ENCODE measurements at places on chromosomes 2 and 18.
A peak's percentile ranks its signal among the peaks of the same experiment; 100 is the strongest.

DNA sequence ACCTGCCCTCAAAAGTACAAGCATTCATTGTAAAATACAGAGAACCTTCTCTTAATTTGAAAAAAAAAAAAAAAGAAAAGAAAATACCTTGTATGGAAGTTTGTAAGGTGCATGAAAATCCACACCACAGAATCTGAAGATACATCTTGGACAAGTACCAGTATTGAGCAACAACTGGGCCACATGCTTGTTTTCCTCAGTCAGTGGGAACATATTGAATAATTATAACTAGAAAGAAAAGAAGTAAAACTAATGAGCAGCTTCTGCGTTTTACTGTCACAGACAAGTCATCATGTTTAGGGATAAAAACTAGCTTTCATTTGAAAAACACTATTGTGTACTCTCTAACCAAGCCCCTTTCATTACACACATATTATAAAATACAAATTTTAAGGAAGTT is 5.8 kb upstream of the PEX13 start:
- no peak for DNase-seq

DNA sequence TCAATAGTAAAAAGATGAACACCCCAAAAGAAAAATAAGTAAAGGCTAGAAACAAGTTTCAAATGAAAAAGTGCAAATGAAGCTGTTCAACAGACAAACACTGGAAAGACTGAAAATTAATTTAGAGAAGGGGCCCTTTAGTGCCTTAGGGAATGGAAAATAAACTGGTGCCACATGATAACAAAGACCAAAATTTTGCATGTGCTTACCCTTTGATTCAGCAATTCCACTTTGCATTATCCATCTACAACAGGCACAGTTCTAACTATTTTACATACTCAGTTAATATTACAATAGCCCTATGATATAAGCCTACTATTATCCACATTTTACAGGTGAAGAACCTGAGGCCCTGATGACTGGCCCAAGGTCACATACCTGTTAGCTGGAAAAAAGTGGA is 183.9 kb downstream of the NBAS start:
- no peak for DNase-seq

DNA sequence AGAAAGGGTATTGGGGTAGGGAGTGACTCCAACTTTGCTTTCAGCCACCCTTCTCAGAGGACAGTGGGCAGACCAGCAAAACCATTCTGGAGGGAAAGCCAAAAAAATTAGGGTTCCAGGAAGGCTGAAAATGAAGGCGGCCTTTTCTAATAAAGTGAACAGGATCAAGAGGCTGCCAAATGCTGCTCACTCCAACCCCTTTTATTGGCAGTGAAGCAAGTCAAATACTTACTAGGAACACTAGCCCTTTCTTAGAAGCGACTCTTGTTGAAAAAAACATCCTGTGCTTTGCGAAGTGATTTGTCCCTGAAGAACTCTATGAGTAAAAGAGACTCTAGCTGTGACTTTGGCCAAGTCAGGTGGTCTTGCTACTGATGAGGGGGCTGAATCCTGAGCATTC is 83.6 kb upstream of the CYP1B1 start:
- no peak for DNase-seq

GRCh38 chr2:140351692-140352091 is 1571.5 kb upstream of the NXPH2 start:
- no peak for DNase-seq

- DNase-seq: no peak
These were observed 33.3 kb downstream of the LONRF2 start for GRCh38 chr2:100289020-100289419.

DNA sequence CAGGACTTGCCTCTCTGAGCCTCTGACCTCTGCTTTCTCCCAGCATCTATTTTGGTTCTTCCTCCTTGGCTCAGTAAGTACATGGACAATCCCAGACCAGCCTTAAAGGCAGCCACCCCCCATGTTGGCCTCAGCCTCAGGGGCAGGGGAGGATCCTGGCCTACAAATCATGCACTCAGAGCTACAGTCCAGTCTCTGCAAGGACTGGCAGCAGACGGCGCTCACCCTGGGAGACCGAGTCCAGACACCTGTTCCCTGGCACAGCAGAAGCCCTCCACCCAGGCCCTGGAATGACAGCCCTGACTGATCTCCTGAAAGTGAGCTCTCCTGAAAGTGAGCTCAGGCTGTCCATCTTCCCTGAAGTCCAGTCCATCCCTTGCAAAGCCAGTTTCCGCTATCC is 25.7 kb upstream of the PTPN4 start:
- no peak for DNase-seq

- no peak for DNase-seq
These were observed 296.3 kb upstream of the KCNJ3 start for GRCh38 chr2:154402213-154402612.

- DNase-seq: no peak
These were observed 18.3 kb downstream of the ROCK2 start for GRCh38 chr2:11325961-11326676.

DNA sequence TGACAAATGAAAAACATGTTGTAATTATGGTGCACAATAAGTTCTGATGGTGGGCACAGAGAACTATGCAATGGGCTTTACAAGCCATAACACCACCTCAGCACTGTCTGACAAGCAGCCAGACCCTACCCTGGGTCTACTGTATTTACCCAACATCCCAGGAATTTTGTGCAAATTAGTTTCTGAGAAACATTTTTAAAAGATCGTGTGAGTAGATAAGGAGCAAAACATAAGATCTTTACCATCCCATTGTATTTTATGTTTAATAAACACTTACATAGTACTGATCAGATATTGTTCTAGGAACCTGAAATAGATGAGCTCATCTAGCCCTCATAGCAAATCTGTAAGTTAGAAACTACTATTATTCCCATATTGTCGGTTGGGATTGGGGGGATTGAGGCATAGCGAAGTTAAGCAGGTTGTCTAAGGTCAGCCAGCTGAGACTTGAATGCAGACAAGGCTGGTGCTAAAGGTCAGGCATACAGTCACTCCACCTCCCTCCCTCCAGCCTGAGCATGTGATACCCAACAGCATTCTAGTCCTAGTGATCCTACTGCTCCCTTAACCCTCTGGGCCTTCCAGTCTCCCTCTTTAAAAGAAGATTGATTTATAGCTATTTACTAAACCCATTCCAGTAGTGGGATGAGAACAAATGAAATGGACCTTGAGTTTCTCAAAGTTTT is 67.4 kb upstream of the STAM2 start:
- no peak for DNase-seq

GRCh38 chr2:128580988-128581848 is 262.6 kb upstream of the HS6ST1 start:
- no peak for DNase-seq

GRCh38 chr2:218036371-218036770 is 32.7 kb upstream of the RUFY4 start:
- DNase-seq: no peak

DNA sequence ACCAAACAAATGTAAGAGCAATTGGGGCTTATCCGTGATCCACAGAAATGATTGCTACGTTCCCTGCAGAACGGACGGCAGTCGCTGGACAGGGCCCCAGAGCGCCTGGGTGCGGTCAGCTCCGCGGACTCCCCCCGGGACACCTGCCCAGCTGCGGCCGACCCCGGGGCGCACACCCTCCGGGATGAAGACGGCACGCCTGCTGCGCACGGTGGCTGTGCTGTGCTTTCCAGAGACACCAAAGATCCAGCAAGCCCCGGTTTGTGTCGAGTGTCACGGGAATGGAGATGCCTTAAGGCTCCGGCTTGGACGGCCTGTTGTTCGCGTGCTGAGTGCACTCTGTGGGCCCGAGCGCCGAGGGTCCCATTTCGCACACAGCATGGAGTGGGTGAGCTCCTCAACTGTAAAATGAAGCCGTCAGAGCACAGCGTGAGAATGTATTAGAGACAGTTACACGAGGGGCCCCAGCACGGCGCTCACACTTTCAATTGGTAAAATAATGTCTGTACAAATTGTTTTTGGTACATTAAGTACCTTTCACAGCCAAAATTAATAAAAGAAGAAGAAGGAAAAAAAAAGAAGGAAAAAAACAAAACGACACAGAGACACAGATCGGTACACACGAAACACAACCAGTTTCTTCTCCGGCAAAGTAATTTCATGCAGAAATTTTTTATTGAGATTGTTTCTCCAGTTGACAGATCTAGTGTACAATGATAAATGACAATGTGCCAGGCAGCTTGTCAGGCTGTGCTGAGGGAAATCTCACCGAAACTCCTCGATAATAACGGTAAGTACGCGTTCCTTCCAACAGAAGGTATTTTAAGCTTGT is 615.8 kb upstream of the SALL3 start:
- DNase-seq: no peak

GRCh38 chr2:131724019-131724418 is 196.3 kb downstream of the CCDC74A start:
- DNase-seq: no peak

GRCh38 chr18:27540111-27540510 is 355.0 kb upstream of the CHST9 start:
- DNase-seq: no peak

- DNase-seq: no peak
These were observed 297.6 kb downstream of the CDCA7 start for GRCh38 chr2:173652311-173652710.

GRCh38 chr2:9025746-9026145 is 22.3 kb upstream of the MBOAT2 start:
- DNase-seq: no peak

- no peak for DNase-seq
These were observed 9.9 kb upstream of the RAPGEF4 start for GRCh38 chr2:172725746-172726145.

DNA sequence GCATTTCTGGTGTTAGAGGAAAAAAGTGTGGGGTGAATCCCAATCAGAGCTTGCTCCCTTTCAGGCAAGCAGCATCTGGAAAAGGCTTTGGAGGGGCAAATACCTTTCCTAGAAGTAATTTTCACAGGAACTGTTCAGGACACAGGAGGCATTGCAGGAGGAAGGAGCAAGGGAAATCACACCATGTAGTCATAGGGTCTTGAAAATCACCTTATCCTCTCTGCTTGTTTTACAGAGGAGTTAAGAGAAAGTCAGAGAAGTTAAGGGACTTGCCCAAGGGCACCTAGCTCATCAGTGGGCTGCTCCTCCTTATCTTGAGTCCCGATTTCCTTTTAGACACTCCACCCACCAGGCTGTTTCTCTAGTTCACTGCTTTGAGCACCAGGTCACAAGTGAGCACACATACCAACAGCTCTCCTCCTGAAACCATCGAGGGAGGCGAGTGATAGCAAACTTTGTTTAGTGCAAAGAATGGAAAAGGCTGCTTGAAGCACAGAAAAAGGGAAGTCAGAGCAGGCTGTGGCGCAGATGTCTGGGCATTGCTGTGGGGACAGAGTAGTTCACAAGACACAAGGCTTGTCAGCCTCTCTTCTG is 89.2 kb upstream of the CXCR4 start:
- no peak for DNase-seq

DNA sequence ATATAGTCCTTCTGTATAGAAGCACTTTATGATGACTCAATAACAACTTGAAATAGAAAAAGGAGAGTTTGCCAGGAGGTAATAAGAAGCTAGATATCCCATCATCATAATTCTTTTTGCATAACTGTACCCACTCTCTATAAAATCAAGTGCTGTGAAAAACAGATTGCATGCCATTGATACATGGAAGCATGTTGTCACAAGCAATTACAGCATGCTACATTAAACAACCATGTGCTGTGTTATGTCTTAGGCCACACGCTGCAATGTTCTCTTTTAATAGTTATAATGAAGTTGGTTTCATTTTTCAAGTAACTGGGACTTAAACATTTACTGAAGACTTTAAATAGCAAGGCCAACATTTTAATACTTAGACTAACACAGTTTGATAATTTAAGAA is 264.2 kb downstream of the RPRM start:
- DNase-seq: no peak

GRCh38 chr18:58557008-58557435 is 71.9 kb downstream of the ALPK2 start:
- no peak for DNase-seq

DNA sequence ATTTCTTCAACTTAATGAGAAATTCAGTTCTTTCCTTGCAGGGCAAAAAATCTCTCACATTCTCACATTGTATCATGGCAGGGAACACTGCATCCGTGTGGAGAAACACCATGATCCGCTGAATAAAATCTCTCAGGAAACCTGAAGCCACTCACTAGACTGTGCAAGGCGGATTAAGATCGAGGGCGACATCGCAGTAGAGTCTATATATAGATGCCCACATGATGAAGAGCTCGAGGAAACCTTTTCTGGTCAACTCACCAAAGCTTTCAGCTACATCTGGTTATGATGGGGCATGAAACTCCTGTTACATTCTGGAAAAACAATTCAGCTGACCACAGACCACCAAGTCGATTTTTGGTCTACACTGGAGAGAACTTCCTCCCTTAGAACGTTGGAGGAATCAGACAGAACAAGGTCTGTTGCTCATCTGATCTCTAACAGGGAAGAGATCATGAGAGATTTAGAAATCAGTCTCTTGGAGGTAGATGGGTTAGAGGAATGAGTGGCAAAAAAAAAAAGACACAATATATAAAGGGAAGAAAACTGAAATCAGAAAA is 162.9 kb upstream of the ZNF516 start:
- no peak for DNase-seq

DNA sequence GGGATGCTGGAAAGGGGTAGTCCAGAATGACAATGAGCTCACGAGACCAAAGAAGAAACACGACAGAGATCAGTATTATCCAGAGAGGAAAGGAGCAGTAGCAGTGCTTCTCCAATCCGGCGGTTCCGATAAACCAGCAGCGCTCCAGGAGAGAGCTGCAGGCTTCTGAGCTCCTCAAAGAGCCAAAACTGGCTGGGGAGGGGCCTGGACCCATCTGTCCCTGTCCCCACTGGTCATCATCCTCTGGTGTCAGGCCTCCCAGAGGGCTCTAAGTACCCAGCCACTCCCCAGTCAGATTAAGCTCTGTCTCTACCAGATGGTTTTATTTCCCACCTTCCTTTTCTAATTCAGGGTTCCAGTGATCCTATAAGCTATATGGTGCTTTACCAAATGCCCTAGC is 23.2 kb downstream of the DNAJC27 start:
- no peak for DNase-seq

GRCh38 chr2:4047961-4048891 is 344.9 kb downstream of the DCDC2C start:
- DNase-seq: no peak

DNA sequence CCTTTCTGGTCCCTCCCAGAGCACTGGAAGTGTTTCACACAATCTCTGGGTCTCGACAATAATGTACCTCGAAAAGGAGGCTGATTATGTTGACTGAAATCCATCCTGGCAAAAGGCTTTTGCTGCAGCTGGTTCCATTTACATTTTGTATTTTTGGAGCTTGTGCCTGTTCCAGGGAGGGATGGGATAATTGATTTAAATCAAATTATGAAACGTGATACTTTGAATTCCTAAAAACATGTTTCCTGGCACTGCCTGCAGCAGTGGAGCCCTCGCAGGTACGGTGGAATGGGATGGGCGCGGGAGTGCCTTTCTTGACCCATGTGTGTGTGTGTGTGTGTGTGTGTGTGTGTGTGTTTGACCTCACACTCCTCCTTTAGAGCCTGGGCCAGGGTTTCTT is 455.5 kb upstream of the MEIS1 start:
- no peak for DNase-seq

GRCh38 chr2:73822276-73822675 is 6.5 kb upstream of the STAMBP start:
- DNase-seq: no peak

GRCh38 chr2:85887566-85888019 is 1.2 kb downstream of the ST3GAL5 start:
- peak; percentile 27 for DNase-seq

- no peak for DNase-seq
These were observed 91.4 kb downstream of the ALPK2 start for GRCh38 chr18:58537272-58538038.
